ENCODE measurements at places on chromosomes 4 and X.

- DNase-seq: no peak
Measured at GRCh38 chr4:136858903-136859302, 673.4 kb downstream of the PCDH18 start.

DNA sequence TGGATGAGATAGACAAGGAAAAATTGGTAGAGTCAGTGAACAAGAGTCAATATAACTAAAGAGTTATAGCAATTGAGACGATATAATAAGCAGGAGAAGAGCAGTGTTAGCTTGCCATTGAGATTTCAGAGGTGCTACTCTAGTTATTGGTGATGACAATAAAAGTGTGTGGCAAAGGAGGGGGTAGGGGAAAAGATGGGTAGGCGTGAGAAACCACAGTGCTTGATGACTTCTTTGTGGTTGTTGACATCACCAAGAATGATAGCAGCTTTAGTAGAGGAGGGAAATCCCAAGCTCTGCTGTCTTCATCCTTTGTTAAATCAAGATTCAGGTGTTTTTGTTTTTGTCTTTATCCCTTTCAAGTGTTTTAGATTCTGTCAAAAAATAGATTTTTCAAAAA lies 179.9 kb upstream of the PPP3CA start:
- no peak for DNase-seq

DNA sequence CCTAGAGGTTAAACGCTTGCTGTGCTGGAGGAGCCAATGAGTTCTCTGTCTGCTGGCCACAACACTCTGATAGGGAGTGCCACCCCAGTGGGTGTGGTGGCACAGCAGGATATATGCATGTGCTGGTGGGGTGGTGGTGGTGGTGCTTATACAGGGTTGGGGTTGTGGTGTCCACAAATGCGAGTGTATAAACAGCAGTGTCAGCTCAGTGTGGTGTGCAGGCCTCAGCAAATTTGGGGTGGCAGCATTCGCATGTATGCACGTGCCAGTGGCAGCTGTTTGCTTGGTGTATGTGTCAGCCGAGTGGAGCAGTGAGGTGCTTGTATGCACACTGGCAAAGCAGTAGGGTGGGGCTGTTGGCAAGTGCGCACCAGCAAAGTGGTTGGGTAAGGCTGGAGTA lies 157.4 kb downstream of the FAM47A start:
- no peak for DNase-seq

GRCh38 chrX:133575501-133576136 lies 160.3 kb upstream of the GPC4 start:
- DNase-seq: no peak

- DNase-seq: no peak
Measured at GRCh38 chr4:118718511-118719170, 33.4 kb downstream of the METTL14 start.

DNA sequence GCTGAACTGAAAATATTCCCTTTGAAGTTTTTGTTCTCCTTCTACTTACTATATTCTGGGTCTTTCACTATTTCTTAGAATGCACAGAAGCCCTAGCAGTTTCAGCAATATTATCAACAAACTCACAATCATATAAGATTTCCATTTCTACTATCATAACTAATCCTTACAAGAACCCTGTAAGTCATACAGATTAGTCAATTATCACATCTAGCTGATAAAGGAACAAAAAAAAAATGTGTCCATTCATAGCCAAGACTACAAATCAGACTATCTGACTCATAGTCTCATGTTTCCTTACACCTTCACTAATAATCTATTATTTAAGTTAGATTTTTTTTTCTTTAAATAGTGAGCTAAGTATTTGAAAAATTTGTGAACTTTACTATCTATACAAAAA lies 72.5 kb downstream of the LRBA start:
- DNase-seq: no peak

GRCh38 chr4:24877868-24878635 lies 34.8 kb downstream of the CCDC149 start:
- no peak for DNase-seq

GRCh38 chr4:113423631-113424030 lies 337.9 kb downstream of the CAMK2D start:
- no peak for DNase-seq

GRCh38 chr4:2071912-2072867 lies 13.1 kb downstream of the NAT8L start:
- peak; percentile 81 for DNase-seq

- no peak for DNase-seq
Measured at GRCh38 chr4:22190855-22191254, 242.3 kb upstream of the KCNIP4 start.

GRCh38 chr4:177455561-177455970 lies 13.3 kb upstream of the AGA start:
- DNase-seq: peak; percentile 69
